ENCODE measurements at places on chromosomes 1 and 21.

DNA sequence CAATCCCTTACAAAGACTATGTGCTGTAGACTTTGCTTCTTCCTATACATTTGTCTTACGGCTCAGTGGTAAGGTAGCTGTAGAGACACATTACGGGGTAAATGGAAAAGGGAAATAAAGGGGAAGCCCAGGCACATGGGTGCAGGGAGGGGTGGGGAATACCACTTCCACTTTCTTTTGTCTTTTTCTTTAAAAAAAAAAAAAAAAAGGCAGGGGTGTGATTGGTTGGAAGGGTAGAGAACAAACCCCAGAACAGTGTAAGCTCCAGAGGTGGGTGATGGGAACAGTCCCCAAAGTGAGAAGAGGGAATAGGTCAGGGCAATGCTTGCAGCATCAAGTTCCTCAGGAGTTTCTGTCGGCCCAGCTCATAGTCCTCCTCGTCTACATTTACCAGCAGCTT is 3.9 kb downstream of the NIT1 start:
- DNase-seq: no peak

- no peak for DNase-seq
Observed at GRCh38 chr1:99818063-99818699, 32.0 kb upstream of the AGL start.

DNA sequence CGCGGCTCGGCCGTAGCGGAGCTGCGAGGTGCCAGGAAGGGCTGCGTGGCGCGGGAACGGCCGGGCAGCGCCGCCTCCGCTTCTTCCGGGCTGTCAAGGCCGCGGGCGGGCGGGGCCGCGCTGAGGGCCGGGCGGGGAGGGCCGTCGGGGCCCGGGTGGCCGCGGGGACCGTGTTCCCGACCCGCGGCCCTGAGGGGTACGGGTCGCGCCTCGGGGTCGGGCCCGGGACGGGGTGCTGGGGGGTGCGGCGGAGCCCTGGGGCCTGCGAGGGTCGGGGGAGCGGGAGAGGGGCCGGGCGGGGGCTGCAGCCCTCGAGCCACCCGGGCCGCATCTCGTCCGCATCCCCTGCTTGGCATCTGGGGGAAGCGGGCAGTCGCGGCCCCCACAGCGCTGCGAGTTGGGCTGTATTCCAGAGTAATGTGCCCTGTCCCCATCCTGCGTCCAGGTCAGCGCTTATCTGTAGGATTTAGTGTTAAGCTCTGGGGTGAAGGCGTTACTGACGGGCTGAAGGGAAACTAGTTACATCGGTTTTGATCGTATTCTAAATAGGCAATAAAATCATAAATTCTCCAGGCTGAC is 379 bp downstream of the RER1 start:
- no peak for DNase-seq

- DNase-seq: no peak
Observed at GRCh38 chr1:74686928-74687327, 13.3 kb upstream of the ERICH3 start.

DNA sequence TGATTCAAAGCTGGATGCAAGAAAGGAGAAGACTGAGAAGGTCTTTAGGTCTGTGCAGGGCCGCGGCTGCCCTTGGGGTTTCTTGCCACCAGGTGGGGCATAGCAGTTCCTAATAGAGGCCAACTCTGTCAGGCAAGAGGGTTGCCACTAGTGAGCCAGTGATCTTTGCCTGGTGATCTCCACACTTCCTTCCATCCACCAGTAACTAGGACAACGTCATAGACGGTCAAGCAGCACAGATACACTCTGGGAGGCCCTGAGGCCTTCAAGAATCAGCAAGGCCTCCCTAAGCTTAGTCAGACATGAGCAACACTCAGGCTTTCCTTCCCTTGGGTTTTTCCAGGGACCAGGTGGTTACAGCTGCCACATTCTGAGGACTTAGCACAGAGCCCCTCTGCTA is 32.9 kb upstream of the ATP2B4 start:
- no peak for DNase-seq

DNA sequence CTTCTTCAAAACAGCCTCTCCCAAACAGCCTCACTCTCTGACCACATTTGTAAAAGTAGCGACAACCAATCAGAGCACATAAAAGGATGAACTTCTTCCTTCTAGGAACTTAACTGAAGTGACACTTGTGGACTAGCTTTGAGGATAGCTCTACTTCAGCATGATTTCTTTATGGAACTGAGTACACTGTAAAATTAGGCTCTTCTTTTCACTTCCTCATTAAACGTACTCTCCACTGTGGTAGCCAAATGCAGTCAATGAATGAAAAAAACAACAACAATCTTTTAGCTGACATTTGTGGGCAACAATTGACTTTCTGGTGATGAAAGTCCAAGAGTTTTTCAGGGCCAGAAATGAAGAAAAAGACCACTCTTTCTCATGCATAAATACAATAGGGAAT is 9.6 kb downstream of the LRRC53 start:
- DNase-seq: no peak

DNA sequence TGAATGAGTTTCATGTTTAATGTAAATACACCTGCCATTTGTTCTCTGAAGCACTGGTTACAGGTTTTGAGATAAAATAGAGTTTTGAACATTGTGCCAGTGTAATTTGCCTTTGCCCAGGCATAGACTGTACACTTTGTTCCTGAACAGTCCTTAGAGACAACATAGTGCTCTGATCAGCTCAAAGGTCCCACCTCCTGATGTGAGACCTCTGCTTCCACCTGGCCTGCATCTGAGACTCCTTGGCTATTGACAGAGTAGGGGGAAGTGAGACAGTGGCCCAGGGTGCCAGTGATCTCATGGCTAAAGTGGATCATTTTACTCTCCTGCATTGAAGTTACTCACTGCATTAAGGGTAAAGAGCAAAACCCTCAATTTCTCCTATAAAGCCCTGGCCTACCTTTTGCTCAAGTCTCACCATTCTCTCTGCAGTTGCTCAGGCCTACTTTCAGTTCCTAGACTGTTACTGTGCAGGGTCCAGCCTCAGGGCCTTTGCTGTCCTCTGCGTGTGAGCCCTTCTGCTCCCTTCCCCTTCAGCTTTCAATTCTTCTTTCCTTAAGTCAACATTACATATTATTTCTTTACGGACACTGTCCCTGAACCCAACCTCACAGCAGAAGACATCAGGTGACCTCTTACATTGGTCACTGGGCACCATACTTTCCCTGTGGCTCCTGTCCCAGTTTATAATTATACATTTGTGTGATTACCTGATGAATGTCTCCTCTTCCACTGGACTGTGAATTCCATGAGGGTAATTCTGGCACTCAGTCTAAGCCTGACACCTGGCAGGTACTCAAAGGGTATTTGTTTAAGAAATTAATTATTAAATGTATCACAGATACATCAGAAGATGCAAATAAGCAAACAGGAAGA is 142.9 kb downstream of the ROR1 start:
- DNase-seq: no peak

DNA sequence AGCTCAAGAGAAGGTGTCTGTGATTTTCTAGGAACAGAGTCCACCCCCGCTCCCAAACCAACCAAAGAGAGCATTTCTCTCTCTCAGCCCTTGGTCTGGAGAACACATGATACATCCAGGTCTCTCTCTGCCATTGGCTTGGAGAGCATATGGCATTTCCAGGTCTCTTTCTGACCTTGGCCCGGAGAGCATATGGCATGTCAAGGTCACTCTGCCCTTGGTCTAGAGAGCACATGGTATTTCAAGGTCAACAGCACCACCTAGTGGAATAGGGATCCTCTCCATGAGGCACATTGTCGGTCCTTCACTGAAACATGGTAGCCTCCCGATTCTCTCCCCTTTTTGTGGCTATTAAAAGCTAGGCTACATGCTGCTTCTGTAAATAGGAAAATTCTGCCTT is 437.7 kb upstream of the OLFM3 start:
- no peak for DNase-seq

GRCh38 chr1:239164451-239165180 is 221.8 kb upstream of the CHRM3 start:
- no peak for DNase-seq

- DNase-seq: no peak
Observed at GRCh38 chr1:204162494-204163074, 3.6 kb downstream of the REN start.

DNA sequence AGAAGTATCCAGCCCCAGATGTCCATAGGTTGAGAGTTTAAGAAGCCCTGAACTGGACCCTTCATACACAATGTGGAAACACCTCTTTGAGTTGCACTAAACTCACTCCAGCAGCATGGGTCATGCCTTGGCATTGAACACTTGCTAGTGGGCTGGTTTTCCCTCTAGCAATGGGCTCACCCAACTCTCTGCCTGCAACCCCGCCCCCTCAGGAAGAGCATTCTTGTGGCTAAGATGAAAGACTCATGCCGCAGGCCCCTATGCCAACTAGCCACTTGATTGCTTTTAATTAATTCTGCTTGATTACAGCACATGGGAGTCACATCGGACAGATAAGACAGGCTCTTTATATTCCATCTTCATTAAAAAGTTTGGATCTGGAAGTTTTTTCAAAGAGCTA is 136.5 kb upstream of the GJB5 start:
- DNase-seq: no peak

GRCh38 chr1:116605315-116605714 is 34.5 kb upstream of the CD58 start:
- no peak for DNase-seq

Measured in ascending aorta (tissue), 2 donors.